Anterior cingulate cortex (tissue), 58 donors: ENCODE measurements at places on chromosomes 6 and 20.

DNA sequence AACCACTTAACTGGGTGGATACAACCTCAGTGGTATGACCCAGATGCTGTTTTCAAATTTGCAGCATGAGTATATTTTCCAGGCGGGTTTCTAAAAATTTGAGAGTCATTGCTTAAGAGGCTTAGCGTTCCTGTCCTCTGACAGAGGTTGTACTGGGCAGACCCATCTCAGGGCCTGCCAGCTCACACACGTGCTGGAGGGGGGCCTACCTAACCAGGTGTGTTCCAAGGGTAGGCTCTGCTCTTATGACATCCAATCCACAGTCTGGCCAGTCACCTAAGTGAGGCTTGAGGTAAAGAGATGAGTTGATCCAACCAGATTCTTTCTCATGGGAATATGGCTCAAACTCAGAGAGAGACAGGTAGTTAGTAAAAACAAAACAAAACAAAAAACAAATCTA, 1.3 kb downstream of the LYRM4 start:
- DNase-seq, result no peak

DNA sequence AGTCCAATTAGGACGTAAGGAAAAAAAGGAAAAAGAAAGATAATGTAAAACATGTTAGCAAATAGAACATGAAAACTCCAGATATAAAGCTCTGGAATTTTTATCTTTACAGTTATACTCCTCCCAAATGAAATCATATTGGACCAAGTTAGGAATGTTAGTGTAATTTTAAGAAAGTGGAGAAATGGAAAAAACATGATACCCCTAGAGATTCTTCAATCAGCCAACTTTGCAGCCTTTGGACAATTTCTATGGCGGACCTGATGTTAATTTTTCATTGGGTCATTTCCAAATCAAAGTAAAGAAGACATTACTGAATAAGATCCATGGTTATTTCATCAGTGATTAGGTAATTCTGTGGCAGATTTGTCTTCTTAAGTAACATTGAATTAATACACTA, 748.7 kb downstream of the RFPL4B start:
- DNase-seq, result no peak

DNA sequence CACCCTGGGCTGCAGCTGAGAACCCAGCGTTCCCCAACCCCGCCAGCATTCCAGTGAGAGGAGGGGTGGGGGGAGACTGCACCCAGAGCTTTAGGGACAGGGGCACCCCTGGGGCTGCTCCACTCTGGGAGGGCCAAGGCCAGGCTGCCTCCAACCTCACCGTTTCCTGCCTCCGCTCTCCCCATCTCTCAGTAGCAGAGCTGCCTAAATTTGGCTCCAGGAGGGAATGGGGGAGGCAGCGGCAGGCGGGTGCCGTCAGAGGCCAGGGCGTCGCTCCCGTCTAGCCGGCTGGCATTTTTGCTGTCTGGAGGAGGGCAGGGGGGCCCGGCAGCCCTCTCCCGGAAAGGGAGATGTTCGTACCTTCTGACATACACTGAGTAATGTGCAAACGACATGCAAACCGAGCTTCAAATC, 46.6 kb downstream of the NOL4L start:
- DNase-seq, result peak; percentile 28

DNA sequence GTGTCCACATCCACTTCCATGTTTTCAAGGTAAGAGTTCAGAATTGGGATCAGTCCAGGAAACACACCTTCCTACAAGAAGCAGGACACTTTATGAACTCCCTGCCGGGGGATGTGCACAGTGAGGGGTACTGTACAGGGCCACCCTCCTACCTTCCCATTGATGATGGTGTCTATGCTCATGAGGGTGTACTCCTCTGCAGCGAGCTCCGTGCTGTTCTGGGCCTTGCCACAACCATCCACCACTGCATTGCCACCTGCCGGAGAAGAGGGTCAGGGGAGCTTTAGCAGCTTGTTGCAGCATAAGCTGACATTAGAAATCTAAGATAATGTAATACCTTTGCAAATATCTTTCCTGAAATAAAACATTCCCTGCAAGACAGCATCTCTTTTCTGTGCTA, 44.8 kb downstream of the GCLC start:
- DNase-seq, result no peak

DNA sequence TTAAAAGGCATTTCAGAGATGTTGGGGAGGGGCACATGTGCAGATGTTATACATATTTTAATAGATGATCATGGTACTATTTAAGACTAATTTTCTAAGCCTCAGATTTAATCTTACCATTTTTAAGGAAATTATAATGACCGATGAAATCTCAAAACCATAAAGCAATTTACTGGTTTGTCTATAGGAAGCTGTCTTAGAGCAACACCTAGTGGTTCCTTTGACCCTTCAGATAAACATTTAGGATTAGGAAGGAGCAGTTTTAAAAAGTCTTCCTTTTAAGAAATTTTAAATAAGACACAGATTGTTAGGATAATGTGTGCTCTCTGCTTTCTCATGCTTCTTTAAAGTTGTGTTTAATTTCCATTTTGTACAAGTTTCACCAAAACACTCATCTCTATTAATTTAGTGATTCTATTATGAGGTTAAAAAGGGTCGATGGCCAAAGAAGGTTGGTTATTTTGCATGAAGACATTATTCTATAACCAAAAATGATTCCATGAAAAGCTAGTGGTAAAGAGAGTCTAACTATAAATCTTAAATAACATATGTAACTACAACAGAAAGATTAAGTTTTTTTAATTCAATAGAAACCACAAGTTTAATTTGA, 376.4 kb downstream of the HACE1 start:
- no peak for DNase-seq

DNA sequence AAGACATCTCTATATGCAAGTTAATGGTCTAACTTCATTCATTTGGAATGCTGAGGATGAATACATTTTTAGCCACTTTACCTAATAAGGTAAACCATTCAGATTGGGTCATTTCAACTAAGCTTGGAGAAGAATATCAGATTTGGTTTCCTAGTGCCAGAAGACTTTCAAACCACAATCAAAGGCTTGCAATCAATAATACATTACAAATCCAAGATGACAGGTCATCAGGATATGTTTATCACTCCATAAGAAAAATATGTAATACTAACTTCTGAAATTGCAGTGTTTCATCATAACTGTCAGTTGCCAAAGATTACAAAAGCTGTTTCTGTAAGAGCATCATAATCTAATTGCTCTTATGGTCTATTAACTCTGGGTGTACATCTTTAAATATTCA, 654.0 kb downstream of the COL12A1 start:
- no peak for DNase-seq

DNA sequence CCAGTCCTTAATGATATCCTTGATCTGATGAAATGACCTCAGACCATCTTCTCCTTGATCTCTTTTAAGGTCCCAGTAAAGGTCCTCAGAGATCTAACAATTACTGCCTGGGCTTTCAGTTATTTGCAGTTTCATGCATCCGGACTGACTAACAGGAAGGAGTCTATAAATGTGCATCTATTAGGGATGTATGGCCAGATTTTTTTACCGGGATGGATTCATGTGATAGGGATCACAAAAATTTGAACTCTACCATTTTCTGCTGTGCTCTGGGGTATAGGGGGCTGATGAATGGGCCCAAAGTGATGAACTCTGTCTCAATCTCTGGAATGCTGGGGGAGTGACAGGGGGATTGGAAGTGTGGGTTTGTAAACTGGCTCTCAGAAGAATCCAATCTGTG, 36.2 kb upstream of the SCUBE3 start:
- no peak for DNase-seq

- peak; percentile 35 for DNase-seq
Observed at GRCh38 chr20:4006640-4007039, 8.7 kb downstream of the RNF24 start.

DNA sequence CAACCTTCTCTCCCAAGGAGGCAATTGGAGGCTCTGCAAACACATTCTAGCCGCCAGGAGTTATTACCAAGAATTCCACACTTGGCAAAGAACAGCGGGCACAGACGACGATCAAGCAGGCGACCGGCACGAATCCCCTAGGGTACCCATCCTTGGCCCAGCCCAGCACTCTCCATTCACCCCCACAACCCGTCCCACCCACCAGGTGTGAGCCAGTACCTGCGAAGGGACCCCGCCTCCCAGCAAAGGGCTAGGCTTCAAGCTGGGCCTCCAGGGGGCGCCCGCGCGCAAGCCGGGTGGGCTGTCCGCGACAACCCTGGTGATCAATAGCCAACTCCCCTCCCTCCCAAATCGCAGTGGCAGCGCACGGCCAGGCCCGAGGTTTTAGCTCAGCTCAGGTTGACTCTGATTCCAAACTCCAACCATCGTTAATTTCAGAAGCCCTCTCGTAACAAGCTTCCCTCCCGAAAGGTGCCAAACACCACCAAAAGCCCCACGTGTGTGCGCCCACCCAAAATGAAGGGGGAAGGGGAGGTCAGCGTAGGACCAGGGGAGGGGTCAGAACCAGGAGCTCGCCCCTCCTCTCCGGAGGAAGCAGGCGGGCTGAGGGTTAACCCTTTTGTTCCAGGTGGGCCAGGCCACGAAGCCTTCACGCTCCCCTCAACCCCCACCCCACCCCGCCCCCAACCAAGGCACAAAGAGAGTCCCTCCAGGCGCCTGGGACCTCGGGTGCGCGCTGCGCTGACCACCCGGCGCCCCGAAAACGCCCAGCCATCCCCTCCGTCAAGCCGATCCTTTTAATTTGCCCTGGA, 2.1 kb downstream of the SALL4 start:
- no peak for DNase-seq

DNA sequence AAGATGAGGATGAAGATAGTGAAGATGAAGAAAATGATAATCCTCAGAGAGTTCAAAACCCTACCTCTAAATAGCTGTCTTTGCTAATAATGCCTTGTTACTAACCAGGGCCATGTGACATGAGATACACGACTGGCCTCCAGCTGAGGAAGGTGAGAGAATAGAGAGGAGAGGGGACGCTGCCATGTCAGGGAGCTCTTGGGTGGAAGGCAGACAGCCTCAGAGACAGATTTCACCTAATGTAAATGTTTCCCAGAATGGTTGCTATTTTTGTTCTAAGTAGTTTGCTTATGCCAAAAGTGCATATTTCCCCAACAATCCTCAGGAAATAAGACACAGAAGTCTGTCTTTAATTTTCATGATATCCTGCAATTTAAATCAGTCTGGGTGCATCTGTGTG, 138.4 kb downstream of the ELOVL4 start:
- no peak for DNase-seq

DNA sequence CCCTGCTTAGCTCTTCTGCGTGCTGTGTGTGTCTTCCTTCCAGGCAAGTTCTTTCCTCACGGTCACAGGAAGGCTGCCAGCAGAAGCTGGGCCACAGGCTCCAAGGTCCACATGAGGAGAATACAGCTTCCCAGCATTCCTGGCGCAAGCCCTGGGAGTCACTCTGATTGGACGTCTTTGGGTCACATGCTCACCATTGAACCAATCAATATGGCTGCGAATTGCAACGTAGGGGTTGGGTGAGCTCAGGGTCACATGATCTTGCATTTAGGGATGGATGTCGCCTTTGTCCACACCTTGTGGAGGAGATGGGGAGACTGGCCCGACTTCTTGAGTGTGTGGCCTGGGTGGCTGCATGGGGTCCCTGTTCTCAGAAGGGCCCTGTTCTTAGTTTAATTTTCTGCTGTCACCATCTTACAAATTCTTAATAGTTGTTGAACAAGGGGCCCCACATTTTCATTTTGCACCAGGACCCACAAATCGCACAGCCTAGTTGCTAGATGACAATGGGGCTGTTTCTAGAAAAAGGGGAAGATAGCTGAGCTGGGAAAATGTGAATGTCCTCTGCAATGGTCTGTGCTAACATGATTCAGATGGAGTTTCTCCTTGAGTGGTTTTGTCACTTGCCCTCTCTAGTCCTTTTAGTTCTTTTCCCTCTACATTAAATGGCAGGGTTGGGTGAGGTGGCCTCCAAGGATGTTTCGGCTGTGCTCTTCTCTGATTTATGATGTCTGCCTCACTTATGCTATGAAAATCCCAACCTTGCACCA, 149.6 kb downstream of the CDH26 start:
- no peak for DNase-seq

DNA sequence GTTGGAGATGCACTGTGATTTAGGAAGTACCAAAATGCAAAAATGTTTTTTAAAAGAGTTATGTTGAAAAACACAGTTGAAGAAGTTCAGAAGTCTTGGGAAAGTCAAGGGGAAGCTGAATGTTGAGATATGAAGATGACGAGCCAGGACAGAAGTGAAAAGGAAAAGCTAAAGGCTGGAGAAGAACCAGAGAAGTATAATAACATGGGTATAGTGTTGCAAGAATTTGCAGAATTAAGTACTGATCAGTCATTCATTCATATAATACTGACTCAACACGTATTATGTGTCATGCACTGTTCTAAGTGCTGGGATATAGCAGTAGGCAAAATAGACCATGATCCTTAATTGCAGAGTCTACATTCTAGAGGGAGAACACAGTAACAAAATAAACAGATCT, 432.8 kb downstream of the CDC5L start:
- DNase-seq, result no peak

- DNase-seq, result no peak
Observed at GRCh38 chr20:41300383-41300782, 17.1 kb downstream of the ZHX3 start.

DNA sequence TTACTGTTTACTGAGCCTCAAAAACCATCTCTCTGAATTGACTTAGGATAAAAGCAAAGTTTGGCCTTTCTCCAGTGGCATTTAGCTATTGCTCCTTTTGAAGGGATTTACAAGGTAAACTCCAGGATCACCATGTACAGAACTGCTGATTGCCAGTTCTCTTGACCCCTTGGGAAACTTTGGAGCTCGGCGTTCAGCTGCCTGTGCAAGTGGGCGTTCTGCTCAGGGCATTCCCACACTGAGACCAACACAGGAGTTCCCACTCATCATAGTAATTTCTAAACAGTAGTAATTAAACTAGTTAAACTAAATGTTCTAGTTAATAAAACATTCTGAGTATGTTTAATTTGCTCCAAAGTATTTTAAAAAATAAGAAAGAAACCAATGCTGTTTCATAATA, 14.9 kb downstream of the KCNQ5 start:
- DNase-seq, result no peak

DNA sequence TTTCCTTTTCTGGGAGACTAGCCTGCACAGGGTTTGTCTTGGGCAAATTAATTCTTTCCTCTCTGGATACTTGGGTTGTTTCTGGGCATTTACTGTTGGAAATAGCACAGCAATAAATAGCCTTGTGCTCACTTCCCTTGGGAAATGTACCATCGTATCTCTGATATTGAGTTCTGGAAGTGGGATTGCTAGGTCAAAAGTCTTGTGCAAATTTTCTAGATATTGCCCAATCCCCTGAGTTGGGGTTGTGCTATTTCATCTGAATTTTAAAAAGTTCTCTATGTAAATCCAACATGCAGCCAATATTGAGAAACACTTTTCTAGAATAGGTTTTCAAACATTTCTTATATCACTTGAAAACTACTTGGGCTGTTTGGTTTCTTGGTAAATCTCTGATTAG, 64.0 kb upstream of the ELOVL5 start:
- no peak for DNase-seq
